Stimulated activated CD8-positive, alpha-beta memory T cell treated with anti-CD3 and anti-CD28 coated beads, Interleukin-7, amount 100 ng/mL, for 1 hour (primary cell): ENCODE measurements at places on chromosomes 6 and 20.

GRCh38 chr6:89525786-89526562 lies 93.0 kb downstream of the ANKRD6 start:
- DNase-seq: no peak

DNA sequence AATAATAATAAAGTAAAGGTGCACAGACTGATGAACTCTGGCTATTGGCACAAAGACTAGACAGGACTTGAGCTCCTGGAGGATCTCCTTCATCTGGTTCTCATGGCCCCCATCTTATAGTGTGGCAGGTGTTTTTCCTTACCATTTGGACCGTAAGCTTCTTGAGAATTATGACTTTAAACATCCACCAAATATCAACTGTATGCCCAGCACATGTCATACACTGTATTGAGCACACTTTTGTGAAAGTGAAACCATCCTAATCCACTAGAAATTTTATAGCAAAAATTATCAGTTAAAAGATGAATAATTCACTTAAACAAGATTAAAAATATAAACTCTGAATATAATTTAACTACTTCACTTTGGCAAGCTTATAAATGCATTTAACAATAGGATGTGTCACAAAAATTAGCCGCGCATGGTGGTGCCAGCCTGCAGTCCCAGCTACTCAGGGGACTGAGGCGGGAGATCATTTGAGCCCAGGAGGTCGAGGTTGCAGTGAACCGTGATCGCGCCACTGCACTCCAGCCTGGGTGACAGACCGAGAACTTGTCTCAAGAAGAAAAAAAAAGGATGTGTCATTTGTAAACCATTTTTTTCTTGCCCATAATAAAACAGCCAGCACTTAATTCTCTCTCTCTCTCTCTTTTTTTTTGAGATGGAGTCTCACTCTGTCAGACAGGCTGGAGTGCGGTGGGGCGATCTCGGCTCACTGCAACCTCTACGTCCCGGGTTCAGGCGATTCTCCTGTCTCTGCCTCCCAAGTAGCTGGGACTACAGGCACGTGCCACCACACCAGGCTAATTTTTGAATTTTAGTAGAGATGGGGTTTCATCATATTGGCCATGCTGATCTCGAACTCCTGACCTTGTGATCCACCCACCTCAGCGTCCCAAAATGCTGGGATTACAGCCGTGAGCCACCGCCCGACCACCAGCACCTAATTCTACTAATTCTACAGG lies 9.1 kb downstream of the HIVEP2 start:
- no peak for DNase-seq

GRCh38 chr6:46947497-46947896 lies 25.8 kb upstream of the ADGRF5 start:
- no peak for DNase-seq

DNA sequence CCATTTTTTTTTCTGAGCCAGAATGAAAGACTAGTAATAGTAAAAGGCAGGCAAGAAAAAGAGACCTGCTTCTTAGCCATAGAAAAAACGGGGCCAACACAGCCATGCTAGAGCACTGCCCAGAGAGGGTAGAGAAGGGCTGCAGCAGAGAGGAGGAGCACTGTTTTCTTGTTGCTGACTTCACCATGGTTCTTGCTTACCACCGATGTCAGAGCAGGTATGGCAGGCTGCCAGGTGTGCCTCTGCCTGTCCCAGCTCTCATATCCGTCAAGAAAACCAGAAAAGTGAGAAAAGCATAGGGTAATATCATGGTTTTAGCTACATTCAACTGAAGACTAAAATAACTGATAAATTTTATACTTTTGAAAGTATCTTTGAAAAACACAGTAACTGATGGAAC lies 60.7 kb downstream of the DTNBP1 start:
- no peak for DNase-seq

DNA sequence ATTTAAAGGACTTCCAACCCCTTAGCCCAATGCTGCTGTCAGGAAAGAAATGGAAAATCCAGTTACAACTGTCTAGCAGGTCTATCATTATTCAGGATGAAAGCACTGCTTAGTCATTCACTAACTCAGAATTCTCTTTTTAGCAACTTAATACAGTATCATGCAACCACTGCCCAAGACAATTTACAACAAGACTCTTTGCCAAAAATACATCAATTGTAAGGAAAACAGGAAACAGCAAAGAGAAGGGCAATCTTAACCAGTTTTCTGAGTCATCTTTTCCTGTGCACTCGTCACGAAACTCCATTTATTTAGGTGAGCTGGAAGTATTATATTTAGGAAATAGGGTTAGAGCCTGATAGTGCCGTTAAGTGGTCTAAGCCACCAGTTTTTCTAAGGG lies 1197.7 kb upstream of the CITED2 start:
- no peak for DNase-seq

DNA sequence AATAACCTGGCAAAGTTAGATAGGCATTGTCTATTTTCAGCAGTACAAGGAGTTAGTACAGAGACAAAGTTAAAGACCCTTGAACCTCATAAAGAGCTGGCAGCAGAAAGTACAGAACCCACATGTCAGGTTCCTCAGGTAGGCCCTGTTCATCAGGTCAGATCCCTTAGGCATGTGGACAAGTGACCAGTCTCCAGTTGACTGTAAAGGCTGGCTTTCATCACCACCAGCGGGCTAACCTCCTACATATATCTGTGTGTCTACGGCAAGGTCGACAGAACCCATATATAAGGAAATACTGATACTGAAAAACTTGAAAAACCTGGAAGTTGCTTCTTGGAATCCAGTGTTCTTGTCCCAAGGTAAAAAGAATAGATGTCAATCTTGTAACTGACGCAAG lies 223.1 kb upstream of the SGK1 start:
- no peak for DNase-seq

DNA sequence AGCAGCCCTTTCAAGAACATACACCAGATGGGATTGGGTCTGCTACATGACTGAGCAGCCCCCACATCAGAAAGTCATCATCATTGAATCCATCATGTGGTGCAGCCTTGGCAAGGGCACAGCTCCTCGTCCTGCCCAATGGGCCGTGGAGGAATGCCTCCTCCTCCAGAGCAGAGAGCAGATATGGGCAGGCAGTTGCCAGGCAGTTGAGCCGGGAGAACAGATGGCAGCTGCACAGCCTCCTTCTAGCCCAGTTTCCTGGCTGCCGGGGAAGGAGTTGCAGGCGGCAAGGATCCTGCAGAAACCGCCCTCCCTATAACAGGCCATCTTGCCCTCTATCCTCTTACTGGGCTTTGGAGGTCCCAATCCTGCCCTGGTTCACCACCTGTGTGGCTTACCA lies 11.9 kb upstream of the ZFAND3 start:
- no peak for DNase-seq

DNA sequence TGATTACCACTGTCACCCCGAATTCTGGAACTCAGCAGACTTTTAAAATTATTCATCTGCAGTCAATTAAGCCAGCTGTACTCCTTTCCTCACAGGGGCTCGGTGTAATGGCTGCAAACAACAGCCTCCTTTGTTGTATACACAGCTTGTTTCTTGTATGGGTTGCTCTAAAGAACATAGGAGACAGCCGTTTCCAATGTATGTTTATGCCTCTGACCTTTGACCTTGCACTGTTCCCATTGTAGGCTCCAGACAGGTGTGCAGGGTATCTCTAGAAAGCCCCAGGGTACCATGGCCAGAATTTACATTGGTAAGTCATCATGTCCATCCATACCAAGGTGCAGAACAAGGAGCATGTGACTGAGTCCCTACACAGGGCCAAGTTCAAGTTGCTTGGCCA lies 11.5 kb upstream of the TENT5A start:
- DNase-seq: no peak

DNA sequence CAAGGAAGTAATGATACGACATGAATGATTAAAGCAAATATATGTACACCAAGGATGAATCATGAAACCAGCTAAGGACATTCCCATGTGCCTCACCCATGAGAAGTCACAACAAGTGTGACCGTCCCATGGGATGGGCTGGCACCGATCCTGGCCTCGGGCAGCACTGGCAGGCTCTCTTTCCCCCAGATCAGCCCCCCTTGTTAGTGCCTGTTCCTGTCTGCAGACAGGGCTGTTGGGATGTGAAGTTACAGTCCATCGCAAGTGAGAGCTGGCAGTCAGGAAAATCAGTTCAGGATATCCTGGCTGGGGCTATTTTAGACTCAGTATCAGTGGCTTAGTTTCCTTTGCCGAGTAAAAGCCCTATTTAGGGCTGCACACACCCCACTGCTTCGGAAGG lies 129.2 kb upstream of the SNX9 start:
- DNase-seq: no peak

DNA sequence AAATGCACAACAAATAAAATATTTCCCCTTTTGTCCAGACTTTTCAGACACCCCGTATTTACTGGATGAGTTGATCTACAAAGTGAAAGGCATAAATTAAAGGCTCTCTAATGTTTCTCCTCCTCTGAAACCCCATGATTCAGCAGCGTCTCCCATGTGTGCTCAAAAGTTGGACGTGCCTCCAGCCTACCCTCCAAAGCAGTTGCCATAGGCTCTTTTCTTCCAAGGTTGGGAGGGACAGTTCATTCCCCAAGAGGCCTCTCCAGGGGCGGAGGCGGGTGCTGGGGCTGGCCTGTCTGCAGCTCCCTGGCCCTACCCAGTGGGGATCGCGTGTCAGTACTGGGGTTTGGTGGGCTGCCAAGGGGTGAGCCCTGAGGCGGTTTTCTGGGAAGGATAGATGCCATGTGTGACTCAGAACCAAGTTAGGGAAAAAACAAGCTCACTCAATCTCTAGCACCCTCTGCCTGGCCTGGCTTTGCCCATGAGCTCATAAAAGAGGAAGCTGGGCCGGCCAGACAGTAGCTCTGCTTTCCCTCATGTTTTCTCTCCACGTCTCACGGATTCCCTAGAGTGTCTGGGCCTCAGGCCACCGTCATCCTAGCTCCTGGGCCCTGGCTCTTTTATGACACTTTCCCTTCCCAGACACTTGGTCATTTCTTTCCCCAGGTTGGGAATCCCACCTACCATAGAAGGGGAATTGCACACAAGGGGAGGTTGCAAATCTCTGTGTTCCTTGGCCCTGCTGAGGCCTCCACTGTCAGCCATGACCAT lies 8.0 kb upstream of the IER3 start:
- DNase-seq: no peak

DNA sequence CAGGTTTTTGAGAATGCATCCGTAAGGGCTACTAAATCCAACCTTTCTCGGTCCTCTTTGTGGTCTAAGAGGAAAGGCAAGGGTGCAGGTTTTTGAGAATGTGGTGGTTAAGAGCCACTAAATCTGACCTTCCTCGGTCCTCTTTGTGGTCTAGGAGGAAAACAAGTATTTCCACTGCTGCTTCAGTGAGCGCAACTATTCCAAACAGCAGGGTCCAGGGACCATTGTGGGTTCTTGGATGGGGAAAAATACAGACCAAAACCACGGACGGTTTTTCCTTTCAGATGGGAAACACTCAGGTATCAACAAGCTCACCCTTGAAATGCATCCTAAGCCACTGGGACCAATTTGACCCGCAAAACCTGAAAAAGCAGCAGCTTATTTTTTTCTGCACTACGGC lies 21.9 kb downstream of the BTBD9 start:
- DNase-seq: no peak

DNA sequence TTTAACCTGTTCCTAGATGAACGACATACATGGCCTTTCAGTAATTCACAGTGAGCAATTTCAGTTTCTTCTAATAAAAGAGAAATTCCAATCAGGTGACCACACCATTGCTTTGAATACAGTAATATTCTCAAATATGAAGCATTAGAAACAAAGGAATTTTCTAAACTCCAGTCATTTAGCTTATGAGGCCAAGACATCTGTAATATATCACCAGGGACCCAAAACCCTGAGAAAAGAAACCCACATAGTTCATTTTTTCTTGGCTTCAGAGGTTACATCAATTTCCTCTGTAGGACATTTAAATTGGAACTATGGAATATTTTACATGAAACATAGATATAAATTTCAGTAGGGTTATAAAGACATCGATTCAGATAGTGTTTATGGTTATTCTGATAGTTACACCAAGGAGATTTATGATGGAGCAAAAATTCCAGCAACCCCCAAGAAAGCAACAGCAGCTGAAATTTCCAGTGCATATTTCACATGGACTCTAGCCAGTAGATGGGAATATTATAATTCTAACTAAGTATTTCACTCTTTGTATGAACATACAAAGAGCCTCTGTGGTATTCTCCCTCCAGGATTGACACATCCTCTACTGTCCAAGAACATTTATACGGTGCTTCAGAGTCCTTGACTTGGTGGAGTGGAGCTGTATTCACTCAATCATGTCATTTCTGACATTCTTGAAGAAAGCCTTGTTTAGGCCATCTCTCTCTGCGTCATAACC lies 82.9 kb downstream of the ADGRG6 start:
- no peak for DNase-seq

- DNase-seq: no peak
These were observed 136.0 kb downstream of the AIG1 start for GRCh38 chr6:143196525-143197225.

- no peak for DNase-seq
These were observed 145.6 kb downstream of the TASP1 start for GRCh38 chr20:13493143-13493542.

DNA sequence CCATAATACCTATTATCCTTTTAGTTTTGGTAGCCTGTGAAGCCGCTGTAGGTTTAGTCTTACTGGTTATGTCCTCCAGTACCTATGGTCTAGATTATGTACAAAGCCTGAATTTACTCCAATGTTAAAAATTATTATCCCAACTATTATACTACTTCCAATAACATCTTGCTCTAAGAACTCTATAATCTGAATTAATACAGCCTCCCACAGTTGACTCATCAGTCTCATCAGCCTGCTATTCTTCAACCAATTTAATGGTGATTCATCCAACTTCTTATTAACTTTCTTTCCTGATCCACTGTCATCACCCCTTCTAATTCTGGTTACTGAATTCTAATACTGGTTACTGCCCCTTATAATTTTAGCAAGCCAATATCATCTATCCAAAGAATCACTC lies 370.3 kb upstream of the OPRM1 start:
- DNase-seq: no peak

DNA sequence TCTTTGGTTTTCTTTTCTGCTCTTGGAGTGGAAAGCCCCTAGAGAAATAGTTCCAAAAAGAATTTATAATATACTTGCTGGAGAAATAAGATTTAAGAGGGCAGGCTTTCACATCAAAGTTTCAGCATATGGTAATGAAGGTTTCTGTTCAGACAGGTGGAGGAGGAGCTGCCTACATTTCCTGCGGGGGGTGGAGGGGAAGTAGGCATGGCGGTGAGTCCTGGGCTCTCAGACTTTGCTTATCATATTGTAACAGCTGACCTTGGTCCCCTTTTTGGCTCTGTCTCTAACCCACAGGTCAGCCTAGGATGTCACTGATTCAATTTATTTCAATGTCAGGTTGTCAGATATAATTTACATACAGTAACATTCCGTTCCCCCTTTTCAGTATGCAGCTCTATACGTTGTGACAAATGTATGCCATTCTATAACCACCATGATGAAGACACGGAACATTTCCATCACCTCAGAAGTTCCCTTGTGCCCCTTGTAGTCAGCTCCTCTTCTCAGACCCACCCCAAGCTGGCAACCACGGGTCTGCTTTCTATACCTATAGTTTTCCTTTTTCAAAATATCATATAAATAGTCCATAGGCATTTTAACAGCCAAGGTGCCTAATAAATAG lies 77.6 kb upstream of the GGTLC1 start:
- no peak for DNase-seq
